CD4-positive, alpha-beta T cell treated with Interleukin-12 subunit alpha and Interleukin-12 subunit beta, for 1 hour (primary cell): ENCODE measurements at places on chromosomes 7 and 10.

DNA sequence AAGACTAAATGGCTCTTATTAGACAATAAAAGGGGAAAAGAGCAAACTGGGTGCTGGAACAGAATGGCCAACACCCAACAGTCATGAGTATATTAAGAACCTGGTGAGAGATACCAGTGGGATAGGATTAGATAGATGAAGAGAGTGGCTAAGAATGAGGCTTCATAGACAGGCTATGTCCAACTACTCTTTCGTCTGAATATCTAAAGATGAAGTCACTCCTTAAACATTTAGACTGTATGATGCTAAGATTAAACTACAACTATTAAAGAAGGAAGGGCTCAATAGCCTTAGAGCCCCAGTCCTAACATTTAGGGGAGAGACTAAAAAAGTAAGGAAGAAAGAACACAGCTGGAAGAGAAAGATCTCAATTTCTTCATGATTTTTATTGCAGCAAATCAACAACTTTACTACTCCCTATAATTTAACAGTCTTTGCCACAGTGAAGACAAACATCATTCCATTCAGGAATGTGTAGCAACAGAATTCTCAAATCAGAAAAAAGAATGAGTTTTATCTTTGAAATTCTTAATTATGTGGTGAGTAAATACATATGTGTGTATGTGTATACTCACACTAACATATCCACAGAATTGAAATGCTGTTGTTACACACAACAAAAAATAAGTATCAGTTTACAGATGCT is 45.6 kb downstream of the CACNA2D1 start:
- no peak for DNase-seq

DNA sequence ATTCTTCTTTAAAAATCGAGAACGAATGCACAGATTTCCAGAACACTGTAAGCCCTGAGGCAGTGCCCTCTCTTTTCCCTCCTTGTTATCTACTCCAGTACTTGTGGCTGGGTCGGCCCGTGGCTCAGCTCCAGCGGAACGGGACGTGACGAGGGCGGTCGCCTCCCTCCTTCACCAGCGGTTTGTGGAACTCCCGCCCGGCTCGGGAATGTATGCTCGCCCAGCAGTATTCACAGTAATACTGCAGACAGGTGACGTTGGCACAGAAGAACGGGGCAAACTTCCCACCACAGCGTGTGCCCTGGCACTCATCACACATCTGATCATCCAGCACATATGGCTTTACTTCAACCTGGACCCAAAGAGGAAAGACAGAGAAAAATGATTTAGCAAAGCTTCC is 128.5 kb downstream of the BTAF1 start:
- no peak for DNase-seq

GRCh38 chr7:17339139-17339538 is 40.7 kb downstream of the AHR start:
- DNase-seq, result no peak

DNA sequence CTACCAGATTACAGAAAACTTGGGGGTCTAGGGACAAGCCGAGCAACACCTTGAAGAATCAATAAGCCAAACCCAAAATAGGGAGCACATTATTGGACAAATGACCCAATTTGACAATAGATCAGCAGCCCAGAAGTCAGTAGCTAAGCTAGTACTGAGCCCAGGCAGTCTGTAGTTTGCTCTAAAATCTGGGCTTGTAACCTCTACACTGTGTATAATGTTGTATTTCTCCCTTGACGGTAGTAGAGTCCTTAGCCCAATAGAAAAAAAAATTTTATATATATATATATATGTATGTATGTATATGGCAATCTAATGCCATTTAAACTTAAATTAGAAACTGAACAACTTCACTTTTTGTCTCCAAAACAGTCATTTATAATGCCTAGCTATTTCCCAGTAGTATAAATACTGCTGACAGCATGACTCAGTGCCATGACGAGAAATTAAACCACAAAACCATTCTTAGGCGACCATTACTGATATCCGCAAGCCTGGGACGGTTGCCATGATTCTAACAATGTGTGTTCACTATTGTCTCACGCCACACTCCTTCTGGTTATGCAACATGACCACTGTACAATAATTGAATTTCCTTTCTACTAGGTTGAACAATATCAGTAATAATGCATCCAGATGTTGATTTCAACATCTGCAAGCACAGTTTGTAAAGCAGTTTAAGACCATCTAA is 110.5 kb downstream of the IPMK start:
- DNase-seq, result no peak

- no peak for DNase-seq
Observed at GRCh38 chr7:158324397-158325360, 262.9 kb downstream of the PTPRN2 start.

- peak; percentile 4 for DNase-seq
Observed at GRCh38 chr10:111360260-111360925, 283.6 kb downstream of the ADRA2A start.

DNA sequence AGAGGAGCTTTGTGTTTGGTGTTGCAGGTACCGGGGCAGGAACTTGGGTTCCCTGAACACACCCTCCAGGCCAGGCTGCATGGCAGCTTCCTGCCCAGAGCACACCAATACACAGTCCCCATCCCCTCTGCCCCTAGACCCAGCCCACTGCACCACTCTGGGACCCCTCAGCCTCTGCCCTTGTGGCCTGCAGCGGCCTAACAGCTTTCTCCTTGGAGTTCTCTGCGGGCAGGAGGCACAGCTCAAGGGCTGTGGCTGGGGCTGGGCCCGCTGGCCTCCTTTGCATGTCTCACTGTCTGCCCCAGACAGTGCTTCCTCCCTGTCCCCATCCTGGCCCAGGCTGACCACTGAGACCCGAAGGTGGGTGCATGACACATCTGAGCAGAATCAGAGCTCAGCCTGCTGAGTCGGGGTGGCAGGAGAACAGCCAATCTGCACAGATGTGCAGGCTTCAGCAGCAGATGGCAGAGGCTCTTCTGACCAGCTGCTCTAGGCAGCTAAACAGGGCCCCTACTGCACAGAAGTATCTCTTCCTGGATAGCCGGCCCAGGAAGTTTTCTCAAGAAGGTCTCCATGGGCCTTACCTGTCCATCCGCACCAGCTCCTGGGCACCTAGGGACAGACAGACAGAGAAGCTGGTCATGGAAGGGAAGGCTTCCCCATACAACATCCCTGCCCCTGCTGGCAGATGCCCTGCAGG is 20.8 kb downstream of the VSIR start:
- DNase-seq, result no peak

- no peak for DNase-seq
Observed at GRCh38 chr10:110959379-110960332, 40.3 kb downstream of the SHOC2 start.

DNA sequence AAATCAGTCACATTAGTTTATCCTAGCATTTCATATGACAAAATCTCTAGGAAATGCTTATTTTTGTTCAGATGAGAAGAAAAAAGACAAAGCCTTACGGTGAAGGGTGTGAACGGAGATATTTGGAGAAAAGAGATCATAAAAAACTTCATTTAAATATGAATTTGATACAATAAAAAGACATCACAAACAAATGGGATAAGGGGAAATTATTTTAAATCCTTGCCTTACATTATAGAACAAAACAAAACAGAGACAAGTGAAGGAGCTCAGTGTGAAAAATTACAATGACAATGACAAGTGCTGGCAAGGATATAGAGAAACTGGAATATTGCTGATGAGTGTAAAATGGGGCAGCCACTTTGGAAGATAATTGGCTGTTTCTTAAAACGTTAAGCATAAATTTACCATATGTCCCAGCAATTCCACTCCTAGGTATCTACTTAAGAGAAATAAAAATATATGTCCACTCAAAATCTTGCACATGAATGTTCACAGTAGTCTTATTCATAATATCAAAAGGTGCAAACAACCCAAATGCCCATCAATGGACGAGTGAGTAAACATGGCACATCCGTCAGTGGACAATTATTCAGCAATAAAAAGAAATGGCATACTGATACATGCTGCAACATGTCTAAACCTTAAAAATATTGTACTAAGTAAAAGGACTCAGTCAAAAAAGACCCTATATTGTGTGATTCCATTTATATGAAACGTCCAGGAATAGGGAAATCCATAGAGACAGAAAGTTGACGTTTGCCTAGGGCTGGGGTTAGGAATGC is 66.1 kb upstream of the RAPGEF5 start:
- no peak for DNase-seq

- no peak for DNase-seq
Observed at GRCh38 chr10:82778908-82779307, 903.9 kb downstream of the NRG3 start.

DNA sequence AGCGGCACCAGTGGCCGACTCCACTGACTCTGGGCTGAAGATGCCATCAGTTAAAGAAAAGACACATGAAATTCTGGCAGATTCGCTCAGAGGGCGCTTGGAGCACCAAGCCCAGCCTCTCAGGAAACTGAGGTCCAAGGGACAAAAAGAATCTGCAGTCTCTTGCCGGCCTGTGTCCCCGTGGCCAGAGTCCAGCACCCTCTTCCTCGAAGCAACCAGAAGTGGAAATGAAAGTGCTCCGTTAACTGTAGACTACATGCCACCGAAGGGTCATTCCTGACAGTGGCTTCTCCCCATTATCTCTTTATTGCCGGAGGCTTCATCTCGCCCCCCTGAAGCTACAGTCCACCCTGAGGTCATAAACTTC is 1.0 kb upstream of the CHST15 start:
- DNase-seq, result no peak

DNA sequence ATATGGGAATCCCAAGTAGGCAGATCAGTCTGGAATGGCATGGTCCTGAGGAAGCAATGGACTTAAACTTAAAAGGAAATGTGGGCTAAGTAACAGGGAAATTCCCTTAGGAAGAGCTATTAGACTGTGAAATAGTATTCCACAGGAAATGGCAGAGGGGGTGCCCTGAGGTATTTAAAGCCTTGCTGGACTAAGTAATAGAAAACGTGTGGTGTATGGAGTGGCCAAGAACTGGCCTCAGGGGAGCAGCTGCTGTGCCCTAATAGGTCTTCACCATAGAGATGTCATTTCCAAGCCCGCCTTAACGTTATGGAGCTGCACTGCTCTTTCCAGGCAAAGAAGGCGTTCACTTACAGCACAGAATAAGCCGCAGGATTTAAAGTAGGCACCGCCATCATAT is 365.2 kb upstream of the ZMIZ1 start:
- DNase-seq, result no peak

GRCh38 chr10:72809006-72809405 is 84.5 kb upstream of the OIT3 start:
- no peak for DNase-seq

DNA sequence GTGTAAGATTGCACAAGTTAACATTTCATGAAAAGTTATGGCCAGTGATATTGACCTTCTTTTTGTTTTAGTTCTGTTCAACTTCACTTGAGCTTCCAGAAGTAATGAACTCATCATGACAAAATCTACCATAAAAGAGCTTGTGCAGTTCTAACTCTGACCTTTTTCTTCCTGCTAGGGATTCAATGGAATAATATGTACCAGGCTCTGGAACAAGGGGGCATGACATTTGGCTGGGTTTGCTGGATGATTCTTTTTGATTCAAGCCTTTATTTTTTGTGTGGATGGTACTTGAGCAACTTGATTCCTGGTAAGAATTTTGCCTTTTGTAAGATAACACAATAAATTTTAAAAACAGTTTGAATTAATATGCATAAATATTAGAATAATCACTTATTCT is 205.0 kb downstream of the ABCA13 start:
- DNase-seq, result no peak

DNA sequence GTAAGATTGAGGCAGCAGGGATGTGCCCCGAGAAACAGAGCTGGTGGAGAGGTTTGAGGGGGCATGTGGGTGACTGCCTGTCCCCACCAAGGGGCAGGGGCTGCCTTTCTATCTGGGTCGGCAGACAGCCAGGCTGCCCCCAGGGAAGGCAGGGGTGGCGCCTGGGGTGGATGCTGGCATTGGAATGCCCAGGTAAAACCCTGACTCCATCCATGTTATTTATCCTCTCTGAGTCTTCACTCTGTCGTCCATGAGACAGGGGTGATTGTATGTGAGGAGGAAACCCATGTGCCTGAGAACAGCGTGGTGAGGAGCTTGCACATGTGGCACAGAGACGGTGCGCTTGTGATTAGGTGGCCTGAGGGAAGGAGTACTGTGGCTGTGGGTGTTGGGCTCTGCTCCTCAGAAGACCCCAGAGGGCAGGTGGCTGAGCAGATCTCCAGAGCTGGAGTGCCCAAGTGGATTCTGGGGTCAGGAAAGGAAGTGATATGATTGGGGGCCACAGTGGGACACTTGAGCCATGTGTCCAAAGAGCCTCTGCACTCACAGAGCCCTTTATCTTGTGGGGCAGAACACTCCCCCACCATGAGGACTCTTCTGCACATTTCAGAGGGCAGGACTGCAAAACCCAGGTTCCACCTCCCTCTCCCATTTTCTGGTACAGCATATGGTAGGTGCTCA is 100.4 kb upstream of the RET start:
- no peak for DNase-seq

GRCh38 chr7:39187130-39187529 is 209.4 kb downstream of the POU6F2 start:
- DNase-seq, result no peak

DNA sequence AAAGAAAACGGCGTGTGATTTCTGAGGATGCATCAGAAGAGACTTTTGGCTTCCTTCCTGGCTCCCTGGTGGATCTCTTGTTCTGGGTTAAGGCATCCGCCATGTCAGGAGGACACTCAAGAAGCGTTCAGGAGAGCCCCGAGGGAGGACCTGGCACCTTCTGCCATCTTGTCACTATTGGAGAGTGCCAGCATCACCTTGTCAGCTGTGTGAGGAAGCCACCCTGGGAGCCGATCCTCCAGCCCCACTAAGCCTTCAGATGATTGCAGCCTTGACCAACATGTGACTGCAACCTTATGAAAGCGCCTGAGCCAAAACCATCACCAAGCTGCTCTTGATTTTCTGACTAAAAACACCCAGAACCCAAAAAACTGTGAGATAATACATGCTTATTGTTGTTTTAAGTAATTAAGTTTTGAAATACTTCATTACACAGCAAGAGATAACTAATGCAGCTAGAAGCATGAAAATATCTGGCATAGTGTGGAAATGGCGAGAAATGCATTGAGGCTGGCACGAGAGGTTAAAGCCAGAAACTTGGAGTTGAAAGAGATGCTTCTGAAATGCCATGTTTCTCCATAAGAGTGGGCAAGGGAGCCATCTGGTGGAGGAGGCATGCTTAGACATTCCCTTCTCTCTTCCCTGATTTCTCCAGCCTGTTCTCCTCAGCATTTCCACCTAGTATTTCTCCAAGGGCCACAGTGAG is 5.4 kb upstream of the ZFYVE27 start:
- DNase-seq, result peak; percentile 67

- DNase-seq, result peak; percentile 58
Observed at GRCh38 chr7:149625340-149625946, 127.8 kb upstream of the ZNF746 start.
